HCT116 (cell line): ENCODE measurements at places on chromosomes 5 and 9.

GRCh38 chr5:67802766-67803165 is 412.8 kb upstream of the PIK3R1 start:
- DNase-seq: no peak

GRCh38 chr9:27433631-27434325 is 90.3 kb upstream of the IFNK start:
- DNase-seq: no peak

DNA sequence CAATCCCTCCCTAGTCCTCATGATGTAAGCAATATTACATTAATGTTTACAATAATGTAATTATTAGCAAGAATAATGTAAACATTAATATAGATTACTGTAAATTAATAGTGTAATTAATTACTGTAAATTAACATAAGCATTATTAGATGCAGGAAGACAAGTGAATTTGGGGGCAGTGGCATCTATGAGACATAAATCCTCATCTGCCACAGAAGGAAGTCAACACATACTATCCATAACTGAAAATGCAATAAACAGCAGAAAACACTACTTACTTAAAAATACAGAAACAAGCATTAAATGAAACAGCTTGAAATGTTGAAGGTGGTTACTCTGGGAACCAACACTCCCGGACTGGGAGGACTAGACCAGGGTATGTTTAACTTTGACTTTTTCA is 685 bp upstream of the NIPSNAP3A start:
- DNase-seq: no peak

DNA sequence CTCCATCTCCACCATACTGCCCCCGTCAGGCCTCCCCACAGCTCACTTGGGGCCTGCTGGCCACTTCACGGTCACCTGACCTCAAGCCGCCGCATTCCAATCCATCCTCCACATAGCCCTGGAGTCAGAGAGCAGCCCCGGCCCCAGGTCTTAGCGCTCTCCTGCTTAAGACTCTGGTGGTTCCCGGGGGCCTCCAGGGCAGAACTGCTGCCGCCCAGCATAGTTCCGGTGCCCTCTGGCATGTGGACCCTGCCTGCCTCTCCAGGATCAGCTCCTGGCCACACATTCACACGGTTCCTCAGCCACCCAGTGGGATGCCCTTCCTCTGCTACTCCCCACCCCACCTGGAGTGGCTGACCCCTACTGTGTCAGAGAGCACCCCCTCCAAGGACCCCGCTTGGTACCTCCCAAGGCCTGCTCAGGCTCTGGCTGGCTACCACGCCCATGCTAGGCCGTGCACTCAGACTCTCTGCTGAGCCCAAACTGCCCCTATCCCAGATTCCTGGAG is 8.7 kb downstream of the PHYKPL start:
- no peak for DNase-seq

DNA sequence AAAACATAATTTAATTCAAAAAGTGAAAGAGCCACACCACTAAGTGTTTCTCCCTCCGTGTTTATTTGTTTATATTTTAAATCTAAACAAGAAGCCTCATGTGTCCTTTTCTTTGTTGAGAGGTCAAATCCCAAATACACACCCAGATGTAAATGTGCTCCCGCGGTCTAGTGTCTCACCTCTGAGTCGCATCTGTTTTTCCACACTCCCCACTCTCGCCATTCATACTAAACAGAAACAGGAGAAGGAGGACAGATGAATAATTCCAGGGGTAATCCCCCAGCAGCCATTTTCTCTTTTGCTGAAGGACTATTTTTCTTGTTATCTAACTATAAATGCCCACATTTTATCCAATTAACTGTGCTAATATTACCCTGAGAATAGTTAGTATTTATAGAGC is 361.6 kb upstream of the RIOK2 start:
- DNase-seq: no peak

GRCh38 chr5:95718203-95718602 is 12.9 kb upstream of the RHOBTB3 start:
- DNase-seq: no peak

DNA sequence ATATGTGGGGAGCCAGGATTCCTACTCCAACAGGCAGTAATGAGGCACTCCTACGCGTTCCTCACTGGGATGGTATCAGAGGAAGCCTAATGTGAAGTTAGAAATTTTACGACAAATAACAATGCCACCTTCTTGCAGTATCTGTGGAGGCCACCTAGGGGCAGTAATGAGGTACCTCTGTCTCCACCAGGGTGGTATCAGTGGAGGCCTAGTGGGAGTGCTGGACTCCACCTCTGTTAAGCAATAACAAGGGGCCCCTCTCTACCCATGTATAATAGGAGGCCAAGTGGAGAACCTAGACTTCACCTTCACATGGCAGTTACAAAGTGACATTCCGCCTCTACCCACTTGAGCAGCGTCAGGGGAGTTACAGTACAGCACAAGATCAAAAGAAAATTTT is 147.9 kb downstream of the PLPPR1 start:
- DNase-seq: peak; percentile 10

DNA sequence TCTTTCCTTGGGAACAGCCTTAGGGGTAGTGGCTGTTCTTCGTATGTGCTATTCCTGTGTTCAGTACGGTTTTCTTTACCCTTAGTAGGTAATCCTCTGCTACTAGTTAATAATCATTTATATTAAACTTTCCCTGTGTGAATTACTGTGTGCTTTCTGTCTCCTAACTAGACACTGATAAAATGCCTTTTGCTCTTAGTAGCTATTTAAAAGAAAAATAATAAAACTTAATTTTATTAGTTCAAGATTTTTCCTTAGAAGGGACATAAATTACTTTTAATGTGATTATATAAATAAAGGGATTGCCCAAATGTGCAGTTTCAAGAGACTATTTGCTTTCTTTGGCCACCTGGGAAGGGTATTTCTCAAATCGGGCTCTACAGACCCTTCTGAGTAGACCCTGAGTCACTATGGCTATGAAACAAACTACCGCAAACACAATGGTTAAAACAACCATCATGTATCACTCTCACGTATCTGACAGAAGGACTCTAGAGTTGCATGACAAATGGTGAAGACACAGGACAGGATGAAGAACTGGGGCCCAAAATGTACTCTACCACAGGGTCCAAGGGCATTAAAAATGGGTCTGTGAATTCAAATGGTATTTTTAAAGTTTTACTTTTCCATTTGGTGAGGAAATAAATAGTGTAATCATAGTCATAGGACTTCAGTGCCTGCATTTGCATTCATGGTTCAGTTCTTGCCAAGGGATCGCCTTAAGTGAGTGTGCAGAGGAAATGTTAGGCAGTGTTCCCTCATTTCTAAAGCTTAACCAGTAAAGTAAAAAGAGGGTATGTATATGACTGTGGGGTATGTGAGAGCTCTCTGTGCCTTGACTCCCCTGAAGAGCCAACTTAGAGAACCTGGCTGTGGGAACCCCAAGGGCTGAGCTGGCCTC is 97.0 kb downstream of the TSSK1B start:
- DNase-seq: no peak

DNA sequence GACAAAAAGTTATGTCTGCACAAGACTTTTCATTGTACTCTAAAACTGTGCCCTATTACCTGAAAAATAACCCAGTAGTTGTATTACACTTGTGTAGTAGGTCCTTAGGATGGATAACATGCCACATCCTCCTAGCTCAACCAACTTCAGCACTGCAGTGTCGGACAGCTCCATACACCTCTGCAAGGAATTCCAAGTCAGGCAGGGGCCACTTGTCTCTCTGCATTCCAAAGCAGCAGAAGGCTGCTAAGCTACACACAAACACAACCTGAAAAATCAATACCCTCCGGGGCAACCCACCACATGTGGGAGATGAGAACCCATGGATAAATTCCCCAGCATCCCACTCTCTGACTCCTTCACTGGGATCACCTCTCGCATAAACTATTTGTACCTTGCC is 50.2 kb downstream of the MED10 start:
- no peak for DNase-seq

DNA sequence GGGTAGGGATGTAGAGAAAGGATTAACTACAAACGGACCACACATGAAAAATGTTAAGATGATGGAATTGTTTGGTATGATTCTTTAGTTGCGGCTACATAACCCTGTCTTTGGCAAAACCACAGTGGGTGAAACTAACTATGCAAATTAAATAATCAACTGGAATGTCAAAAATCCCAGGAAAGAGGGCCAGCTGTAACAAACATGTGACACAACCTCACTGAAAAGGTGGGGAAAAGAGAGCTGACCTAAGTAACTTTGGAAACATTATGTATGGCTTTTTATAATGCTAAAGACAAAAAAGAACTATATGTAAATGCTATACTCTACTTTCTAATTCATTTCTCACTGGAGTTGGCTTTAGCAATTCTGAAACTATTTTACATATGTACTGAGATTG is 252.0 kb downstream of the MRPS30 start:
- DNase-seq: no peak

- no peak for DNase-seq
Measured at GRCh38 chr5:163460562-163461171, at the start of gene HMMR. TSS of gene HMMR (plus strand) at chr5:163460632. CDS start at chr5:163460693, 61 bp downstream.

GRCh38 chr9:38278457-38278856 is 114.0 kb upstream of the ALDH1B1 start:
- no peak for DNase-seq

- DNase-seq: no peak
Measured at GRCh38 chr5:72451741-72452505, 55.3 kb downstream of the ZNF366 start.

- DNase-seq: no peak
Measured at GRCh38 chr5:172769616-172770373, 1.2 kb downstream of the DUSP1 start.

- DNase-seq: no peak
Measured at GRCh38 chr9:137227853-137228505, 677 bp downstream of the RNF224 start.

GRCh38 chr5:37812365-37812764 is 27.5 kb downstream of the GDNF start:
- DNase-seq: no peak

DNA sequence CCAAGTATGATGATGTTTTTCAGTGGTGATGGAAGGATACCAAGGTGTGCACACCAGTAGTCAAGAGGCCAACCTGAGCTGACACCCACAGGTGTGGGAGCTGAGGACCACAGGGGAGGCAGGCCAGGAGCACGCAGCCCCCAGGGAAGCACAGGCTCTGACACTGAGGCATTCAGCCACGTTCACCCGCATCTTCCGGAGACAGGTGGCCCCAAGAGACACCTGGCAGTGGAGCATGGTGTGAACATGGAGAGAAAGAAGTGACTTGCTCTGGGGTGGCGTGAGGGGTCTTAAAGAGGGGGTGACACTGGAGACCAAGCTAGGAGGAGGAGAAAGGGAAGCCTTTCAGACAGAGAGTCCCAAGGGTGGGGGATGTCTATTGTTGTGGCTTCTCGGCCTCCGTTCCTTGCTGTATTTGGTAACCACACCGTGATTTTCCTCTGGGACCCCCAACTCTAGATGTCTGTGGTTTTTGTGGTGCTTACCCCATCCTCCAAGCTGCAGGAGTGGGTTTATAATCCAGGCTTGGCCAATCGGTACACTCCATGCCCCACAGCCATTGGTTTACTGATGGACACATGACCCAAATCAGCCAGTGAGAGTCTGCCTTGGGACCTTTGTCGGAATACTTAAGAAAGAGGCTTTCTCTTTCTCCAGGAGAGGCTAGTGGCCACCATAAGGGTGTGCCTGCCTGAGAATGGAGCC is 84.6 kb downstream of the HRH2 start:
- no peak for DNase-seq

GRCh38 chr5:14237317-14238086 is 94.4 kb downstream of the TRIO start:
- no peak for DNase-seq
